Activated T-cell treated with anti-CD3 and anti-CD28 coated beads for 4 hours (primary cell): ENCODE measurements at places on chromosomes 4 and X.

- DNase-seq, result no peak
Measured at GRCh38 chr4:83757121-83757621, 221.3 kb downstream of the GPAT3 start.

DNA sequence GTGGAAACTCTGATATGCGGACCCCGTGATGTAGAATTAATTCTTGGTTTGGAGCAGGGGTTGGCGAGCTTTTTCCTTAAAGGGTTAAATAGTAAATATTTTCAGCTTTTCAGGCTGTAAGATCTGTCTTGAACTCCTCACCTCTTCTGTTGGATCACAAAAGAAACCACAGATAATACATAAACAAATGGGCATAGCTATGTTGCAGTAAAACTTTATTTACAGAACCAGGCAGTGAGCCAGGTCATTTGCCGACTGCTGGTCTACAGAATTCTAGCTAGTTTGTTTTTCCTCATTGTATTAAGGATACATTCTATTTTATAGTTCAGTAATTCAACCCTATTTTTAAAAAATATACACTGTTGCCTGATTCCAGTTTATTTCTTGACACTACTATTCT, 116.6 kb downstream of the PAPSS1 start:
- DNase-seq, result no peak

DNA sequence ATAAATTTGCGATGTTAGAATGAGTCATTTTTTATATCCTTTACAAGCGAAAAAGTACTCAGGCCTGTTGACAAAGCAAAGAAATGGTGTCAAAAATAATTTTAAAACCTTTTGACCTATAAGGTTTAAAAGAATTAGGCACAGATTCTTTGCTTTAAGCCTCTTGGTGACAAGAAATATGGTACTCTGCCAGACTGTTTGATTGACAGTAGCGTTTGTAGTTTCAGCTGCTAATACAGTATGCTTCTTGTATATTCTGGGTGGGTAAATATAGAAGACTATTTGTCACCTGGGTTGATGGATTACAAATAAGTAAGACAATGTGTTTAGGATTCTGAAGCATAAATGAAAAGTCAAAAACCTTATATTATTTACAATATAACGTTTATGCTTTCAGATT, 193.1 kb upstream of the PITX2 start:
- DNase-seq, result no peak

DNA sequence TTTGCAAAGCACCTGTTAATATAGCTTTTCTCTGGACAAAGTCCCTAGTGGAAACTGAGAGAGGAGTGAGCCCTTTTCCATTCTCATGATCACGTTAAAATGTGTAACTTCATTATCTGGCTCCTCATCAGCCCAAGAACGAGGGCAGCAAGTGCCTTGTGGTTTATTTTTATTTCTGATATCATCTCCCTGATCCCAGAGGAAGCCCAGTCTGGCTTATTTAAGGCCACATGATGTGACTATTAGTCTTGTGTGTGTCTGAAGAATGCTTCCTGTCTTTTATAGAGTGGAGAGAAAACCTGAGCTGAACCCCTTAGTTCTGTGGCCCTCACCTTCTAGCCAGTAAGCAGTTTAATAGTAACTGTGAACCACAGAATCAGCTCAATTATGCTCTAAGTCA, 67.2 kb downstream of the LHFPL1 start:
- no peak for DNase-seq

DNA sequence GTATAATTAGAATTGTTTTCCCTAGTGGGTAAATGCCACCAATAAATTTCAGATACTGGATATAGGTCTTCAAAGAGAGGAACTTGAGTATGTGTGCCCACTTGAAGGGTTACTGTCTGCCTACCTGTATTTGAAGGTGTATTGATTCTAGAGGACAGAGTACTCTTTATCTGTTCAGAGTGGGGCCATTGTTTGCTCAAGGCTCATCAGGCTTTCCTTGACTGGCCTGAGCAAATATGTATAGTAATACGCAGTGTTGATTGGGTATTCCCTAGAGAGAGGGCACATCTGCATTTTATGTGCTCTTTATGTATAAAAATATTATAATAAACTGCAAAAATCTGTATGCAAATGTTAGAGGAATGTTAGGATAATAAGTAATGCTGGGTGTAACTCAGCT, 23.7 kb downstream of the RP2 start:
- no peak for DNase-seq

GRCh38 chr4:19721587-19721986, 530.1 kb upstream of the SLIT2 start:
- no peak for DNase-seq

DNA sequence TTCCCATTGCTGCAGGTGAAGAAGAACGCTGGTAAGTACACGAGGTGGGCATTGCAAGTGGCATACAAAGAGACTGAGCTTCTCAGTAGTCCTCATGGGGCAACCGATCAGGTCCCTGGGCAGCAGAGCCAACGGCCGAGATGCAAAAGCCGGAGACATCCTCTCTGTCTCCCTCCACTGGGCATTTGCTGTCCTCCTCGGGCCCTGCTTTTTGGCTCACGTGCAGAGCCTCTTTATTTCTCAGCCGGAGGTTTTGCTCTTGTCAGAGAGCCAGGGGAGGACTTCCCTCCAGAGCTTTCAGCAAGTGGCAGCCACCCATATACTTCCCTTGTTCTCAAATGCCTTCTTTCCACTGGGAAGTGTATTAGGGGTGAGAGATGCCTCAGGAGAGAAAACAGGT, 18.0 kb downstream of the STARD8 start:
- no peak for DNase-seq

- DNase-seq, result no peak
Measured at GRCh38 chrX:103716962-103717361, 6.3 kb downstream of the TMEM31 start.

DNA sequence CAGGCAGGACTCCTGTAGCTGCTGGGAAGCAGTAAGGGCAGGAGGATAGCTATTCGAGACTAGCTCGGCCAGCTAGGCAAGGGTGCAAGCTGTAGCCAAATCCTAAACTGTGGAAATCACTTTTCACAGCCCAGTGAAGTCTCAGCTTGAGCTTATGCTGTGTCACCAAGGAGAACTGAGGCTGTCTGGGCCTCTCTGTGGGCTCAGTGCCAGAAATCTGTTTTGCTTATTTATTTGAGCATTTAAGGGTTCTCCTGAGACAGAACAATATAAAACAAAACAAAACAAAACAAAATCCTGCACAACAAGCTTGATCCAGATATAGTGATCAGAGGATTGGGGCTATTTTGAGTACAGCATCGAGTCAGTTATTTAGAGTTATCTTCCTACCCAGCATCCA, 97.5 kb downstream of the FANCB start:
- no peak for DNase-seq

- DNase-seq, result no peak
Measured at GRCh38 chr4:60463857-60464502, 736.1 kb upstream of the ADGRL3 start.
